ENCODE measurements at places on chromosomes 4 and X. TPM values are rescaled to one million over a fixed set of nuclear protein-coding genes. Genes with fewer than 3 reads are reported as not detected.

Gene CFI
- total RNA-seq = not detected

Gene TMPRSS11A
- not detected for total RNA-seq

DNA sequence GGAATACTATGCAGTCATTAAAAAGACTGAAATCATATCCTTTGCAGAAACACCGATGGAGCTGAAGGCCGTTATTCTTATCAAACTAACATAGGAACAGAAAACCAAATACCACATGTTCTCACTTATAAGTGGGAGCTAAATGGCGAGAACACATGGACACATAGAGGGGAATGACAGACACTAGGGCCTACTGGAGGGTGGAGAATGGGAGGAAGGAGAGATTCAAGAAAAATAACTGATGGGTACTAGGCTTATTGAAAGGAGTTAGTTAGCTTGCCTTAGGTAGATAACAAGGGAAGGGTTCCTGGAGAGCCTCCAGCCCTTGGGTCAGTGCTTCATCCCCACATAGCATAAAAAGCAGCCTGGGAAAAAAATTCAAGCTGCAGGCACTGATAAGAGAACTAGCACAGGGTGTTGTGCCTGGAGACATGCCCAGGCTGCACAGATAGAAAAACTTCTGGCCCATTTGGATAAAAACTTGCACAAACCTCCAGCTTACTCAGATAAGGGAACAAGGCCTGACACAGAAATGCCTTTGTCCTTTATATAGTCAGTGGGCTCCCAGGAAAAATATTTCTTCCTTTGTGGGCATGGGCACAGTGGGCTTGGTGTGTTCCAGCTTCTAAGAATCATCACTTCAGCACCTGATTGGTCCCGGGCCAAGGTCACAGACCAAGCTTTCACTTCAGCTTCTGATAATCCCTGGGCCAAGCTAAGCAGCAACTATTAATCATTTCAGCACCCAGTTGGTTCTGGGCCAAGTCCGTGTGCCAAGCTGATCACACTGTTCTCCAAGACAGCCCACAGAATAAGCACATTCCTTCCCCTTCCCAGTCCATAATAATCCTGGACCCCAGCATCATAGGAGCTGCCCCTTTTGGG lies 23.1 kb upstream of the PWWP3B start:
- no peak overlapping the region for H3K27ac ChIP-seq
- no peak for DNase-seq
- no peaks in the 10 kb centered on the region for H3K36me3 ChIP-seq

DNA sequence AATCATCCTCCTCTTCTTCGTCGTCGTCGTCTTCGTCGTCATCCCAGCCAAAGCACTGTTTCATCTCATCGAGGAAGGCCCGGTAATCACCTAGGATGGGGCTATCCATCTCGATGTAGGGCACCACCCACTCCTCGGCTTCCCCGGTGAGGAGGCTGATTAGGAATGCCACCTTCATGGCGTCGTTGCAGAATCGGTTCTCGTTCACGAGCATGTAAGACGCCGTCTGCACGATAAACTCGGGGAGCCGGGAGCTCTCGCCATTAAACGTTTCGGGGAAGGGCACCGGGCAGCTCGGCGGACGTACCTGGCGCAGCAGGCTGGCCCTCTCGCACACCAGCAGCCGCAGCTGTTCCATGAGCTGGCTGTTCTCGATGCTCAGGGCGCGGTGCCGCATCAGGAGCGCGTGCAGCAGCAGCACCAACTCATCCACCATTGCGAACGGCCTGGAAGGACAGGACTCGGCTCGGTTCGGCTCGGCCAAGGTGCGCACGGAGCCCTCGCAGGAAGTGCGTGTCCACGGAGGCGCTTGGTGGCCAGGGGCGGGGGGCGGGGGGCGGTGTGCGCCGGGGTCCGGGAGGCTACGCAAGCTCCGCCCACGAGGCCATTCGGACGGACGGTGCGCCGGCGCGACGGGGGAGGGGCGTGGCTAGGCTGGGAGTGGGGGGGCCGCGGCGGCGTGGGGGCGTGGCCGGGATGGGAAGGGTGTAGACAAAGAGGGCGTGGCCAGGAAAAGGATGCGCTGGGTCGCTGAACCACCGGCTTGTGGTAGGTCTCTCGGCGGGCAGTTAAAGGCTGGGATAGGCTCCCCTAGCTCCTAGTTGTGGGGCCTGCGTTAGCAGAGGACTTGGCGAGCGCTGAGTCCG lies at the start of gene LDOC1:
TSS of gene LDOC1 (minus strand) at position 544 of the 866 bp plus-strand sequence. CDS start at position 436, 108 bp downstream.
- peak within 1 kb of the TSS; percentile 55 for H3K27ac ChIP-seq
- DNase-seq = peak; percentile 46
- no peaks in the 10 kb centered on the region for H3K36me3 ChIP-seq
- no peaks in the 10 kb centered on the region for H3K4me1 ChIP-seq
- peak within 1 kb of the TSS; percentile 55 for H3K4me3 ChIP-seq

GRCh38 chr4:119302073-119302832 lies 19.7 kb downstream of the FABP2 start:
- H3K27ac ChIP-seq = no peak overlapping the region
- H3K4me3 ChIP-seq = no peak overlapping the region
- no peaks in the 10 kb centered on the region for H3K36me3 ChIP-seq
- DNase-seq = no peak
- H3K4me1 ChIP-seq = peaks cover 22% of the 10 kb centered on the region
- no peaks in the 10 kb centered on the region for H3K27me3 ChIP-seq

DNA sequence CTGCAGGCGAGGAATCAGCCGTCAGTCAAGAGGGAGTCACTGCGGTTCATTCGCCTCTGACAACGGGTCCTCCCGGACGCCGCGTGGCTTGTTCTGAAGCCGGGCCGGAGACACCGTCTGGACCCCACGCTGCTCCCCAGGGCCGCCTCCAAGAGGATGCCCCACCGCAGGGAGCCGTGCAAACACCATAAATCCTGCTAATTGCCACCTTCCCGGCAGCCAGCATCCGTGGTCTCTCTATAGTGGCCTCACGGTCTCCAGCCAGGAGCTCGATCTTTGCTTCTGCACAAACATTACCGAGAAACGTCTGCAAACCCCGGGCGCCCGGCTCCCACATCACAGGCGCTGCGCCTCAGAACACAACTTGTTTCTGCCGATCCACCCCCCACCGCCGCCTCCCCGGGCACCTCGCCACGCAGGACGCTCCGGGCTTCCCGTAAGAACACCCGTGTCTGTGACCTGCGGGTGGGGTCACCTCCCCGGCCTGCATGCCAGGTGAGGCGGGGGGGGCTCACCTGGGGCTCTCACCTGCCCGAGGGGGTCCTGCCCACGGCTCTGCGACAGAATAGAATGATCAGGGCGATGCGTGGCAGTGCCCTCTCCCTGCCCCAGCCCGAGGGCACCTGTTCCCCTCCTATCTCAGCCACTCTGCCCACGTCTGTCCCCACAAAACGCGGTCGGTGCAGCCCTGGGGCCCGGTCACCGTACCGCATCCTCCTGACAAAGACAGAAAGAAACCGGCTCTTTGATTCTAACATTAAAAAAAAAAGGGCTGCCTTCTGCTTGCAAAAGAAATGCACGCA lies 32.4 kb upstream of the PPP2R3B start:
- no peak for DNase-seq
- no peaks in the 10 kb centered on the region for H3K27me3 ChIP-seq
- no peaks in the 10 kb centered on the region for H3K36me3 ChIP-seq
- H3K4me1 ChIP-seq = no peaks in the 10 kb centered on the region
